ENCODE measurements at places on chromosomes 1 and 21.

- no peak for DNase-seq
These were observed 214.5 kb upstream of the PLD5 start for GRCh38 chr1:242738702-242739645.

DNA sequence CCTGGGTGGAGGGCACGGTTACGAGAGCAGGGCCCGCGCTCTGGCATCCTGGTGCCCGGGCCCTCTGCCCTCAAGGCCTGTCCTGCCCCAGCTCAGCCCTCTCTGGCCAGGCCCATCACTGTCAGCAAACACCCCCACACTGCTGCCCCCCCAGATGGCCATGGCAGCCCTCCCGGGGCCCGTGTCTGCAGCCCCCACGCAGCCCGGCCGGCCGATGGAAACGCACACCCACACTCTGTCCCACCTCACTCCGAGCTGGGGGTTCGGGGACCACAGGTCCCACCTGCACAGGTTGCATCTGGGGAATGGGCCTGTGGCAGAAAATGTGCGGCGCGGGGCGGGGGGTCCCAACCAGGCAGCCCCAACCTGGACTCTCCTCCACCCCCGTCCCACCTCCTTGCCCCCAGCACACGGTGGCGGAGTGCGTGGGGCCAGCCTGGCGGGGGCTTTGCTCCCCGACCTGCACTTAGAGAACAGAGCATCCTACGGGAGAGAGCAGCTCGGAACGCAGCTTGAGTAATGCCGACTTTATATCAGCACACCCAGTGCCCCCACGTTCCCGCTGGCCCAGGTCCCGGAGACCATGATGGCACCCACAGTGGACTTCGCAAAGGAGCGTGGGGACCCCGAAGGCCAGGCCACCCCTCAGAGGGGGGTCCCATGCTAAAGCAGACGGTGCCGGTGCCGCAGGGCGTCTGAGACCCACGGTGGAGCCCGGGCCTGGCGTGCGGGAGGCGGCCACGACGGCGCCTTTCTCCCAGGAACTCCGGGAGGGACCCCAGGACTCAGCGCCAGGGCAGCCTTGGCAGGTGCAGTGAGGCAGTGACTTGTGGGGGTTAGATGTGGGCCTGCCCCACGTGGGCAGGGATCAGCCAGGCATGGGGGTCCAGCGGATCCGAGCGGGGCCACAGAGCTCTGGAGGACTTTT is 7.5 kb upstream of the RNF223 start:
- DNase-seq: no peak

- no peak for DNase-seq
These were observed 46.0 kb upstream of the GUCA2A start for GRCh38 chr1:42210421-42211133.

DNA sequence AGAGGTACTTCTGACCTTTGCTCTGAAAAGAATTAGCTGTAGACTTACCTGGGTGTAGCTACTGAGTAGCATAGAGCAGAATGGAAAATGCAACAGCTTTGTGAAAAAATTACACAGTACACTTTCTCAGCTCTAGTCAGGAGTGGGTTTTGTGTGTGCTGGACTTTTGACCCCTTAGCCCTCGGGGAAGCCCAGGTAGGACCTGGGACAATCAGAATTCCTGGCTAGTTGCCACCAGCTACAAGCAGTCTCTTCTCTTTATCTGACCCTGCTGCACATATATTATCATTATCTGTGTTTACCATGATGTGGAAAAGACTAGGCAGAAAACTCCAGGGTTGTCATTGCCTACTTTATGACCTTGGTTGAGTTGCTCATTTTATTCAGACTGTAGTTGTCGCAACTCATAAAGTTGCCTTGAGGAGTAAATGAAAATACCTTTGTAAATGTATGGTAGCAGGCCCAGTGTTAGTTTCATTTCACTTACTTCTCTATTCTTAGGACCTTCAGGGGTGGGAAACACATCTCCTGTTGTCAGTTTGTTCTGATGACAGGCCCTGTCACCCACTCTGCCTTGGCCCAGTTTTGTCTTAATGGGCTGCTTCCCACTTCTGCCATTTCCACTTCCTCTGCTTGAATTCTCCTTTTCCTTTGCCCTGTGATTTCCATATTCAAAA is 5.4 kb downstream of the NEK7 start:
- DNase-seq: no peak

GRCh38 chr21:42522271-42522670 is 8.6 kb downstream of the SLC37A1 start:
- DNase-seq: no peak

- DNase-seq: no peak
These were observed 7.0 kb downstream of the DDOST start for GRCh38 chr1:20654104-20654690.

GRCh38 chr1:213082420-213083111 is 31.5 kb downstream of the RPS6KC1 start:
- no peak for DNase-seq

- no peak for DNase-seq
These were observed 289.1 kb upstream of the PLD5 start for GRCh38 chr1:242813490-242814091.

DNA sequence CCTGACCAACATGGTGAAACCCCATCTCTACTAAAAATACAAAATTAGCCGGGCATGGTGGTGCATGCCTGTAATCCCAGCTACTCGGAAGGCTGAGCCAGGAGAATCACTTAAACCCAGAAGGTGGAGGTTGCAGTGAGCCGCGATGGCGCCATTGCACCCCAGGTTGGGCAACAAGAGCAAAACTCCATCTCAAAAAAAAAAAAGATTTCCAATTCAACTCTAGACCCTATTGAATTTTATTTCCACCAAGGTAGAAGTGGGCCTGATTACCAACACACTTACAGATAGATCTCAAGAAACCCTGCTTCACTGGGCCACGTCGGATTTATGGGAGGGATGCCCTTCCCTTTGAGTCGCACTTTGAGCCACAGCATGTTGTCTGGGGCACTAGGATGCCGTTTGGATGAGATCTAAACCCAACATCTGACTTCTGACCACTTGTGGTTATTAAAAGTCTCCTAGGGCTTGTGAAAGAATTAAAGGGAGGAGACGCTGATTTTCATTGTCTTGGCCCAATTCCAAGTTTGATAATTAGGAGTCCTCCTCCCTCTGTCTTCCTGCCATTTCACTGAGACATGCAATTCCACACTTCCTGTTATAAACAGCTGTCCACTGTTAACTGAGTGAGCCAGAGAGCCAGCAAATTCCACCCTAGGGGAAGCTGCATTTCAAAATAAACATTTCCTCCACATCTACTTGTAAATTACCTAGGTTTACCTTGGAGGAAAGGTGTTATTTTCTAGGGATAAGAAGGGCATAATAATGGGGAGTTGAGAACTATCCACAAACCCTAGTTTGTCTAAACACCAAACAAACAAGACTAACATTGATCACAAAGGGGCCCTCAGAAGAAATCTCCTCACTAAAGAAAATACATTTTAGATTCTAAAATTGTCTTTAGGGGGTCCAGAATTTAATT is 5.2 kb upstream of the RERE start:
- DNase-seq: peak; percentile 70

GRCh38 chr1:26536521-26536920 is 7.0 kb downstream of the RPS6KA1 start:
- no peak for DNase-seq

DNA sequence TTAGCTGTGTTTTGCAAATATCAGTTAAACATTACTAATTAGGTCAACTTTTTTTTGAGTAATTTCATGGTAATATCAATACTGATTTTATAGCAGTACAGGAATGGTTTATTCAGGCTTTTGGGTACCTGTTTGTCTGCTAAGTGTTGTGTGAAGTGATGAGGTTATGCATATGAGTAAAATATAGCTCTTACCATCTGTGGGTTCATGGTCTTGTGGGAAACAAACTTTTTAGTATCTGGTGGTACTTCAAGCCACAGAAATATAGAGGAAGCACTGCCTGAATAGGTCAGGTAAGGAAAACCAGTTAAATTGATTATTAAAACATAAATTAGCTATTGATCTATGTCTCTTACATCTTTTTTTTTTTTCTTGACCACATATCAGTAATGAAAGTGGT is 113.9 kb downstream of the RABGAP1L start:
- DNase-seq: no peak

GRCh38 chr1:214493126-214493796 is 58.1 kb downstream of the PTPN14 start:
- no peak for DNase-seq

DNA sequence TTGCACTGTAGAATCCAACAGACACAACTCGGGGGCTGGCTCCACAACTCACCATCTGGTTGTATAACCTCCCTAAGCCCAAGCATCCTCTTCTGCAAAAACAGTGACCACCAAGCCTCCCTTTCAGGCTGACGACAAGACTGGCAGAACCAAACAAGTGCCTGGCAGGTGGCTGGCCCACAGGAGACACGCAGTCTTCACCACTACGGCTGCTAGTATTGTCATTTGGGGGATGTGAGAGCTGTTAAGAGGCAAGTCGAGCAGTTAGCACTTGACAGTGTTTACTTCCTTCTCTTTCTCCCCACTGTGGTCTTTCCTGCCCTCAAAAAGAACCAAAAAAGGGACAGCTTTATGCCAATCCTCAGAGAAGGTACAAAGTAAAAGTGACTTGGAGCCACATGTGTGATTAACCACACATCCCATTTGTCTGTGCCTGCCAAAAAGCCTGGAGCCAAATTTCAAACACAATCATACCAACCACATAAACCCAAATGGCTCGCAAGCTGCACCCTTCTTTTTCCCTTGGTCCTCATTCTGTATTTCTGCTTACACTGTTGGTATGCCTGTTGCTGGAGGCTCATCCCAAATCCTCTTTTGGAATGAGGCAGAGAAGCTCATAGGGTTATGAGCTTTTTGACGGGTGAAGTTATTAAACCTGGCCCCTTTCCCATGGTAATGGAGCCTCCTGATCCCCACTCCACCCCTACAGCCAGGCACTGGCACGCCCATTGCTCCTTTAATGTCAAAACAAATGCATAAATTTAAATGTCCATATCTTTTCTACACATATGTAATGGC is 94.1 kb downstream of the TGFBR3 start:
- DNase-seq: no peak

- DNase-seq: no peak
These were observed 4.4 kb upstream of the PHC2 start for GRCh38 chr1:33435096-33435820.

DNA sequence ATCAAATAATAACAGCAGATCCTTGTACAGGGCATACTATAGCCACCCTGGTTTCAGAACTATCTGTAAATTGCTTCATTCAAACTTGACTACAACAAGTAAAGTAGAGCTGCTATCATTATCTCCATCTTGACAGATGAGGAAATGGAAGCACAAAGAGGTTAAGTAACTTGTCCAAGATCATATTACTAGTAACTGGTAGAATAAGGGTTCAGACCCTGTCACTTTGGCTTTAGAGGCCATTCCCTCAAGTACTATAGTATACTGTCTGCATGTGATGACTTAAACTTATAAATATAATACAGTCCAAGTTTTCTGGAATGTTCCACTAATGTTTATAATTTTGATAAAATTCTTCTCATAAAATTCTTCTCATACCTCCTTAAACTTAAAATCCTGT is 24.8 kb downstream of the PGM1 start:
- no peak for DNase-seq

DNA sequence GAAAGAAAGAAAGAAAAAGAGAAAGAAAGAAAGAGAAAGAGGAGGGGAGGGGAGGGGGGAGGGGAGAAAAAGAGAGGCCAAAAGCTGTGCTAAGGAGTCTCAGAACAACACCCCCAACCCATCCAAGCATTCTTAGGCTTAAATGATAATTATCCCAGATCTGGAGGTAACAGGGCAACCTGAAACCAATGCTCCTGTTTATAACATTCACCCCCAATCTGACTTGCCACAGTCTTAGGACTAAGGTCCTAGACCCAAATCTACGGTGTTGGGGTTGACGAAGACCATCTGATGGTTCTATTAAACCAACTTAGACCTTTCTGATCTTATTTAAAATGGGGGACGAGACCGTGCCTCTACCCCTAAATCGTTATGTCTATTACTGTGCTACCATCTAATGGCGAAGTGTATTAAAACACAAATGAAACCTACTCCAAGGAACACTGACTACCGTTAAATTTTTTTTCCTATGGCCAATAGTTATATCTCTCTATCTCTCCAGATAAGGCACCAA is 119.3 kb upstream of the CDC42BPA start:
- peak; percentile 39 for DNase-seq

- no peak for DNase-seq
These were observed 71.5 kb downstream of the HHAT start for GRCh38 chr1:210400043-210400840.

Data from smooth muscle cell of the brain vasculature (primary cell).